ENCODE measurements at places on chromosomes 4 and X. TPM values are rescaled to one million over a fixed set of nuclear protein-coding genes. Genes with fewer than 3 reads are reported as not detected.

DNA sequence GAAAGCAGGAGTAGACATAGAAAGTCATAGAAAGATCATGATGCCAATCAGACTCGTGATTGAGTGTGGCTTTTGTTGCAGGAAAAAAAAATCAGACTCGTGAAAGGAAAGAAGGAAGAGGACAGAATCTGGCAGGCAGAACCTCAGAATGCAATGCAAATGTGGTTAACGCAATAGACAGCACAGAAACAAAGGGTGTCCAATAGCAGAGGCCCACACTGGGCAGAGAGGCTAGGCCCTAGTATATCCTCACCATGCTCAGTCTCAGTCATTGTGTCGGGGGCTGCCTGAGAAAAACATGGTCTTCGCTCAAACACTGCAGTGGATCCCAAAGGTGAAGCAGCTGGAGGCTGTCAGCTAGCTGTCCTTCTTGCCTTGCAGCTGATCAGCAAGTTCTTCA is 102.8 kb upstream of the MAOA start:
- no peak for DNase-seq

GRCh38 chrX:53362449-53362848 is 60.0 kb downstream of the SMC1A start:
- no peak for DNase-seq

The IL13RA2 gene
- total RNA-seq = 5.2 TPM

The CFI gene
- 28.0 TPM for total RNA-seq

Data from prostate gland (tissue), 2 donors.